Fibroblast of the aortic adventitia (primary cell): ENCODE measurements at places on chromosomes 5 and 9.
A peak's percentile ranks its signal among the peaks of the same experiment; 100 is the strongest.

DNA sequence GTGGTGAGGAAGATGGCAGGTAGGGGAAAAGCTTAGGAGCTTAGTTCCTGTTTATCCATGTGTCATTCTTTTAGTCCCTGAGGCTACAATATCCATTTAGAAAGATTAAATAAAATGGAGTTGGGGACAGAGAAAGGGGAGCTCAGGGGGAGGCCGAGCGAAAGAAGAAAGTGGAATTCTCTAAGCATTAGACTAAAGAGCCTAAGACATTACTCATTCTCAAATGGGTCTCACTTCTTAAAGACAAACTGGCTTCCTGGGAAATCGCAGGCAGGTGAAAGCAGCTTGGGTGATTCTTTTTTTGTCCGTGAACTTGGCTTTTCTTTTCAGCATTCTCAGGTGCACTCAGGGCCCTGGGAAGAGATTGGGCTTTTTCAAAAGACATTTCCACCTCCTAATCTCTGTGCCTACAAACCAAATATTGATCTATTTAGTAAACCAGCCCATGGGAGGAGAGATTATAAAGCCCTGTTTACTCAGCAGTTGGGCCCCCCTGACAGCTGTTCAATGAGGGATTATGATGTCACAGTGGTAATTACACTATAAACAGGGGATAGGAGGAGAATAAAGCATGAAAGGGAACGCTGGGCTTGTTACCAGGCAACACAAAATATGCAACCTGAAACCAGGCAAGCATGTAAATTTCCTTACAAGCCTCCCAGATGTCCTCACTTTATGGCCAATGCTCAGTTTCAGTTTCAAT, 584.0 kb downstream of the ACTL7B start:
- peak; percentile 77 for DNase-seq

DNA sequence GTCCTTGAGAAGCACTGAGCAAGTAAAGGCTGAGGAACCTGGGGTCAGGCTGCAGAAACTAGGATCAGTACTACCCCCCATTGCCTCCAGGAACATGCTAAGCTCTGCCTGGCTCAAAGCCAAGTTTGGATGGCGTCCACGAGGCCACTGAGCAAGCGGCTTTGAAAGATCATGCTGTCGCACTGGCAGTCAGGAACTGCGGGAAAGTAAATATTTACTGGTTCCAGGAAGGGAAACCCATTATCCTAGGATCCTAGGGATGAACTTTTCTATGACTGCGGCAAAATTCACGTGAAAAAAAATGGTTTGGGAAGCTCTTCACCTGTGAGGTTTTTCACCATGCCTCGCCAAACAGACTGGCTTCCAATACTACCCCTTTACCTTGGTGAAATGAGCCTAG, 75.3 kb upstream of the PJA2 start:
- peak; percentile 48 for DNase-seq

- DNase-seq = no peak
Measured at GRCh38 chr5:76345582-76345981, 57.5 kb upstream of the IQGAP2 start.

DNA sequence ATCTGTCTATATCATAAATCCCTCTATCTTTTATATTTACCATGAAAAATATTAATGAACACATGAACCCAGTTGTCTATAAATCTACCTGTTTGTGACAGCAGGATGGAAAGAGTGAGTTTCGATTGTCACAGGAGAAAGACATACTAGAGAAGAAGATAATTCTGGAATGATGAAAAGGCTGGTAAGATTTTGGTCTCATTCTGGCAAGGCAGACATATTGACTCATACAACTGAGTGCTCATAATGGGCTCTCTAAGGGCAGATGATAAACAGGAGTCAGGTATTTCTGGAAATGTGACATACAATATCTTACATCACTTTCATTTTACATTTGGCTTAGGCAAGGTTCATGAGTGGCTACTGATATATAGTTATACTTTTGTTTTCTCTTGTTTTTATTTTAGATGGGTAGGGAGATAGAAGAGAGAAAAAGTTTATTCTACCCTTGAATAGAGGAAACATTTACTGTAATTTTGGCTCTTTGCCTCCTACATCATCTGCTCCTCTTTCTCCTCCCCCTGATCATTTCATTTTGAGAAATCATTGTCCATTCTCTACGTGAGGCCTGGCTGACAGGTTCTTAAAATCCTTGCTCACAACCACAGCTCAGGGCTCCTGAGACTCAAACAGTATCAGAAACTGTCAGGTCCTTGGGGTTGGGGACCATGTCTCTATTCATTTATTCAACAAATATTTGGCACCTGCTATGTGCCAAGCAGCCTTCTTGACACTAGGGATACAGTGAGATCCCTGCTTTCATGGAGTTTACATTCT, 14.4 kb downstream of the ELOVL7 start:
- no peak for DNase-seq

DNA sequence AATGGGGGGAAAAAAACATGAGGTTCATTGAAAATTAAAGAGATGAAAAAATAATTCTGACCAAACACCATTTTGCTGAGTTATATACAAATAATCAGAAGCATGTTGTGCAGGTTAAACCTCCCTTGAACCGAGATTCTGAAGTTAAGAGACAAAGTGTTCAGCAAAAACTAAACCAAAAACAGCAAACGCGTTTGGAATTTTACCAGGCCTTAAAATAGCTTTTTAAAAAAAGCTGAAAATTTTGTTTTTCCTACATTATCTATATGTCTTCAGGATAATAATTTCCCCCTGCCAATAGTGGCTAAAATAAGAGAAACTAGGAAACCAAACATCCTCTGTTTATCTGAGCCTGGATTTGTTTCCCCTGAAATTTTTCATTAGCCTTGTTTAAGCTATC, 191.7 kb upstream of the DAPK1 start:
- DNase-seq = no peak

- DNase-seq = no peak
Measured at GRCh38 chr5:174448662-174449061, 275.7 kb upstream of the MSX2 start.

DNA sequence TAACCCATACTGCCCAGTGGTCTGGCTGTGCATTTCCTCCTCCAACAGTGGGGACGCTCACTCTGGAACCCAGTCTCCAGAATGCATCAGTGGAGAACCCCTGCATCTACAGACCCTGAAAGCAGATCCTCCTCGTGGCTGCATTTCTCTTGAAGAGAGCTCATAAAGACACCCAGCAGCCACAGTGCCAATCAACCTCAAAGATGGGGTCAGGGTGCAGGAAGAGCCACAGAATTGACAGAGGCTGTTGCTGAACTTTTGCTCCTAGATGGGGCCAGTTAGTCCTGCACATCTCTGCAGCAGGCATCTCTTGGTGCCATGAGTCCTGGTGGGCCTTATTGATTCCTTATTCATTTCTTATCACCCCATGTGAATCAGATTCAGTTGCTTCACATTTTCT, 39.6 kb downstream of the ADRB2 start:
- DNase-seq = no peak

DNA sequence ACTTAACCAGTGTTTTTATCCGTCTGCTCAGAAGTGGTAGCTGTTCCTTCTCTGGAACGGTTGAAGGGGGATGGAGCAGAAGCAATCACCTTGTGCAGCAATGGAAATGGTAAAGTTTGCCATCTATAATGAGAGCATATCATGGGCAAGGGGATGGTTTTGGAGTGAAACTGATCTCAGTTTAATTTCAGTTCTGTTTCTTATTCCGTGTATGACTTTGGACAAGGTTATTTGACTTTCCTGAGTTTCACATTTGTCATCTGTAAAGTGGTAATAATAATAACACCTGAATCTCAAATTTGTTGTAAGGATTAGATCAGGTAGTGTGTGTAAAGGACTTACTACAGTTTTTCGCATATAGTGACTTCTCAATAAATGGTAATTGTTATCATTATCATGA, 106.1 kb downstream of the PCSK1 start:
- no peak for DNase-seq

DNA sequence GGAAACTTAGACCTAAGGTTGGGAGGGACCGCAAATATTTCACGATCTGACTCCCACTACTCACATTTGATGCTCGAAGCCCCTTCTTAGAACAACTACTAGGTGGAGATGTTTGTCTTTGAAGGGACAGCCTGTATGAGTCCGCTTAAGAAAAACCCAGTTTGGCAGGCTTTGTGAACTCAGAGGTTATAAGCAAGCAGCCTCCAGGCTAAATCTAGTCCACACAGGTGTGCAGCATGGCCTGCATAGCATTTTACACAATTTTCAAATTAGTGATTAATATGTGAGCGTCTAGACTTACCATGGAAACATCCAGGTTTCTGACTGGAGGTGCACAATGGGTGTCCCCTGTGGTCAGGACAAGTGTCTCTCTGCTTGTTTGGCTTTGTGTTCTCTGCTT, 127.1 kb downstream of the KIF4B start:
- no peak for DNase-seq

DNA sequence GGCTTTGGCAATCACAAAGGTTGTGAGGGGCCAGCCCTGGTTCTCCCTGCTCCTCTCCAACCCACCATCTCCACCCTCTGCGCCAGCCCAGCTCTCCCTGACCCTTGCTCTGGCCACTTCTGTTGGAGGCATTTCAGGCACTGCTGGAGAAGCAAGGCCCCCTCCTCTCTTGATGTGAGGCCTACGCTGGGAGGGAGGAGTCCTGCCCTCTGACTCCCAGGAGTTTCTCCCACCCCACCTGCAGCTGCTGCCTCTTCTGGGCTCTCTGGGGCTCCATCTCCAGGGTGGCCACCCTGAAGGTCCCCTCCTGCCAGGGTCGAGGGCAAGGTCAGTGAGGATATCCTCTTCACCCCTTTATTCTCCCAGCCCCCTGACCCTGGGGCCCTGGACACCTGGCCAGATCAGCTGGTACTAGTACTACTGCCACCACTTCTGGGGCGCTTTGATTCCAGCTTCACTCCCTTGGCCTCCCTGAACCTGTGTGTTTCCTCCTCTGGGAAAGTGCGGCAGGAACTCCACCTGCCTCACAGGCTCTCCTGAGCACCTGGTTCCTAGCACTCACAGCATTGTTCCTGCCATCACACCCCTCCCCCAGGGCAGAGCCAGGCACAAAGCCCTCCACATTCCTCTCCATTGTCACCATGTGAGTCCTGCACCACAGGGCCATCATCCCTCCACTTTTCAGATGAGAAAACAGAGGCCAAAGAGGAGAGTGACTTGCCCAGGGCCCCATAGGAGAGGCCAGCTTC, 23.8 kb upstream of the TDRD7 start:
- no peak for DNase-seq

- DNase-seq = no peak
Measured at GRCh38 chr9:129301941-129302340, 123.9 kb upstream of the IER5L start.

- DNase-seq = no peak
Measured at GRCh38 chr5:140399979-140400729, 1.5 kb upstream of the ANKHD1 start.

GRCh38 chr9:125524583-125525355, 182.2 kb downstream of the MAPKAP1 start:
- DNase-seq = no peak

- DNase-seq = no peak
Measured at GRCh38 chr5:138745268-138745667, 8.0 kb upstream of the CTNNA1 start.

DNA sequence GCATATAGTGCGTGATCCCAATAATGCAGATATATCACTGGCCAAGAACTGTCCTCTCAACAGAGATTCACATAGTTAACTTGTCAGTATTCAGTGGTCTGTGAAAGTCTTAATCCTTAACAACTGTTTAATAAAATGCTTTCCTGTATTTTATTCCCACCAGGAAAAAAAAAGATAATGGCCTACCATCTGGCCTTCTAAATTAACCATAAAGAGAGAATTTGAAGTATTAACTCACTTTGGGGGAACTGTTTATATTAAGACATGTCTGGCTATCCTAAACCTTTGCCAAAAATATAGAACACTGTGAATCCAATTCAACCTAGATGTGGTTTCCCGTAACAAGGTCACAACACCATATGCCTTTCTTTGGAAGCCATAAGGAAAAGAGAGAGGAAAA, 818 bp upstream of the FREM1 start:
- DNase-seq = no peak

DNA sequence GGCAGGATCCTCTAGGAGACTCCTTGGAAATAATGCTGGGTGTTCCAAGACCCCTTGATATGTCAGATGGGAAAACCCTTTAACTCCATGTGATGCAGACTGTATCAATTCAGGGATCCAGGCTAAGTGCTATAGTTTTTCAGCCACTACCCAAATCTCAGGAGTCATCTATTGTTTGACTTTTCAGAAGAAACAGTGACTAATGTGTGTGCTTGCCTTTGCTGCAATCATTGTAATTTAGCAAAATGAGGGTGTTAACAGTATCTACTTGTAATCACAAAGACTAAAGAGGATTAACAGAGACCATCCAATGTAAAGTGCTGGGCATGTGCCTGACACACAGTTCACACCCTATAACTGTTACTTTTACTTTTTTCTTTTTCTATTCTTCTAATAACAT, 309.6 kb upstream of the RFX3 start:
- DNase-seq = no peak

GRCh38 chr5:143128412-143129071, 274.9 kb downstream of the NR3C1 start:
- DNase-seq = no peak

- DNase-seq = peak; percentile 41
Measured at GRCh38 chr9:86424251-86424891, 70.2 kb upstream of the TUT7 start.
